ENCODE measurements at places on chromosomes 2 and 18.

- DNase-seq = no peak
Measured at GRCh38 chr2:27070653-27071276, 689 bp downstream of the OST4 start.

DNA sequence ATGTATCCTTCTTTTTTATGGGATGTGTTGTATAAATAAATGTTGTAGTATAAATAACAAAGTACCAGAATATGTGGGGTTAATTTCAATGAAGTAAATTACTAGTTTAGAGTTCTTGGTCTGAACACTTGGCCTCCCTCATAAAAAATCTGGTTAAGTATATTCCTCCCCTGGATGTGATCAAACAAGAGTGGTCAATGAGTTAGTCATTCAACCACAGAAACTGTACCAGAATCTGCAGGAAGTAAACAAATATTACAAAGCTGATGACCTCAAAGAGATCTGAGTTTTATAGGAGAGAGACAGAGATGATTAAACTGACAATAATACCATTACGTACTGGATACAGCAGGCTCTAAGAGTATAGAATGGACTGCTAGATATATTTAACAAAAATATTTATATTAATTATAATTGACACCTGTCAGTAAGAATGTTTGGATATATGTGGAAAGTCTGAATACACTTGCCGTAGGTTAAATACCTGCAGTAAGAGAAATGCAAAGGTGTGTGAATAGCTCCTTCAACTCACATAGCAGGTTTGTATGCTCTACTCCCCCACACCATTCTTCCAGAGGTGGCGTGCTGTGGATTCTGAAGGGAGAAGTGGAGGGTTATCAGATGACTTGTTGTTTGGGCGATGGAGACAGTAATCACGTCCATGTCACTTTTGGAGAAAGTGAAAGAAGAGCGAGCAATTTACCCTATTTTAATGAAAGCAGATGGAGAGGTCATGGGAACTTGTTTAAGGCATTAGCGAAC, 108.3 kb upstream of the LRATD1 start:
- DNase-seq = no peak

DNA sequence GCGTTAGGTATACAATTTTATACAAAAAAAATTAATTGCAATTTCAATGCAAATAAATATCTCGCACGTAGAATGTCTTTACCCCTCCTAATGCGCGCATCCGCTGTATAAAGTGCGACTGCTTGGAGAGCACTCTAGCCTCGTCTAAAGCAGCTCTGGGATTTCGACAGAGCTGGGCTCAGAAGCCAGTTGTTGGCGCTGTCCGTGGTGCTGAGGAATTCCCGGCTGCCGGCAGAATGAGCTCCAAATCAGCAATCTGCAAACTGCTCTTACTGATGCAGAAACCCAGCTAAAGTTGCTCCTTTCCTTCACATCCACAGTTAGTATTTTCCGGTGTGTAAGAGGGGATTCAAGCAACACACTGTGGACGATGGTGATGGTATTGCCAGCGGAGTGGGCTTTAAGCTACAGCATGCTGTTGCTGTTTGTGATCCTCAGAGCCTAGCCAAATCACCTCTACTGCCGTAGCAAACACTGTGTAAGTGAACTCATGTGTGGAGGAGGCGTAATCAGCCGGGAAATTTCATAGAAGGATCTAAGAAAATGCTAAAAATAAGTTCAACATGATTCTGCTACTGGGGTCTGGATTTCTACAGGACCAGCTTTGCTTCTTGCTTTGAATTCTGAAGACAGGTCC, at the start of gene VWC2L:
Gene VWC2L, plus strand, starts transcription at position 137 of the 637 bp plus-strand sequence. CDS start 3,140 bp downstream, outside the sequence.
- DNase-seq = no peak

GRCh38 chr18:61031626-61032025, 301.6 kb upstream of the CDH20 start:
- DNase-seq = no peak

DNA sequence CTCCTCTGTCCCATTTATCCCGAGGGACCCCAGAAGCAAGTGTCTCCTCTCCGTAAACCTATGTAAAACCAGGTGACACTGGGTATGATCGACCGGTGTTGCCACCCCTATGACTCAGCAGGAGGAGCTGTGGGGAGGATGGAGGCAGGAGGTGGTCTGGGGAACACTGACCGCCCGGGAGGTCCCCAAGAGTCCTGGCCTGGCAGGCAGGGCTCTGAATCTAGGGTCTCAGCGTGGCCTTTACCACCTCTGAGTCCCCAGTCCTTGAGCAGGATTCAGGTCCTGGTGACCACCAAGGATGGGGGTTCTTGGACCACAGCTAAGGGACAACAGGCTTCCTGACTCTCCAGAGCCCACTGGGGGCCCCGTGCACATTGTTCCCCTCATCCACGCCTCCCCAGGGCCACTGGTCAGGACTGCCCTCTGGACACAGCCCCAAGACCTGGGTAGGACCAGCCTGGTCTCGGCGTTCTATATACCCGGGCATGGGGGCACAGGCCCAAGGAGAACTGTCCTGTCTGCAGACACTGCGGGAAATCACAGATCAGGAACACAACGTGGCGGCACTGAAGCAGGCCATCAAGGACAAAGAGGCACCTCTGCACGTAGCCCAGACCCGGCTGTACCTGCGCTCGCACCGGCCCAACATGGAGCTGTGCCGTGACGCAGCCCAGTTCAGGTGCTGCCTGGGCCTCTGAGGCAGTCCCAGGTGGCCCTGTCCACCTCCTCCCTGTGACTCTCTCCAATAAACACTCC, 4.0 kb downstream of the TEKT4 start:
- no peak for DNase-seq

DNA sequence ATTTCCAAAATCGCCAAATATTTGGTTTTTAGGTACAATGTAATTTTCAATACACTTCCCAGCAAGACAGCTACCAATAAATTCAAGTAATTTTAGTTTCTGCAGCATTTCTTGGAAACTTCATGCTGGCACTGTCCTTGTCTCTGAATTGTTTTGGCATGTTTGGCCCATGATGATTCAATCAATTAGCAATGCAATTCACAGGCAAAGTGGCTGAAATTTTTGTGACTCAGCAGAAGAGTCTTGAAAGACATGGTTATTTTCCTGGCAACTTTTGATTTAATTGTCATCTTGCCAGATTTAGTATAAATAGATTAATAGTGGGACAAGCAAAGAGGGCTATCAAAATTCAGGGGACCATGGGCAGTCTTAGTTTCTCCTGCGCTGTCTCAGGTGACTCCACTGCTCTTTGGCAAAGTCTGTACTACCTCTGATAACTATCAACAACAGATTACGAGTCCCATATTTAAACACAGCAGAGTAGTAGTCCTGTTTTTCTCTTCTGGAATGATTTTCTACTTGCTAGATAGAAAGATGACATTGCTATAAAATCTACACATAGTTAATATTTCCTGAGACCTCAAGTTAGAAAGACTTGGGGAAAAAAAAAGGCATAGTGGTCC, 88.9 kb upstream of the CYP26B1 start:
- no peak for DNase-seq

DNA sequence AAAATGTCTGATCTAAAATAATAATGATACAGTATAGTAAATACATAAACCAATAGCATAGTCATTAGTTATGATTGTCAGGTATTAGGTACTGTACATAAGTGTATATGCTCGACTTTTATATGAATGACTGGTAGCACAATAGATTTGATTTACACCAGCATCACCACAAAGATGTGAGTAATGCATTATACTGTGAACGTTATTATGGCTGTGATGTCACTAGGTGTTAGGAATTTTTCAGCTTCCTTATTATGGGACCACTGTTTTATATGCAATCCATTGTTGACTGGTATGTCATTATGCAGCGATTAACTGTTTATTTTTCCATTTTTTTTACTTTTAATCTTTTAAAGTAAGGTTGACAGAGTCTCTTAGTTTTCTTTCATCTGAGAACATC, 23.7 kb downstream of the ATP9B start:
- no peak for DNase-seq

DNA sequence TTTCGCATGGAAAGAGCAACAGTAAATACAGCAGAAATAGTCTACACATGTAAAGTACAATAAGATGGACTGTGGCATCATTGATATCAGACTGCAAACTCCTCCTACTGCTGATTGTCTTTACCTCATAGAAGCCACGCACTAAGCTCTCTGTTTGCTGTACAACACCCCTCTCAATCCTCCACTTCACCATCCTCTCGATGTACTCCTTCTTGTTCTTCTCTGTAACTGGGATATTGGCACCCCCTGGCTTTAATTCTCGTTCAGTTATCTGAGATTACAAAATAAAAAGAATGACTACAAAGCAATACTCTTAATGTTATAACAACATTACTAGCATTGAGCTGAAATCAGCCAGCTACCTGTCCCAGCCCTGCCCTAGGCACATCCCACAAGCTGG, 49.3 kb upstream of the STK17B start:
- DNase-seq = no peak

GRCh38 chr2:88187927-88188326, 17.8 kb downstream of the THNSL2 start:
- no peak for DNase-seq

DNA sequence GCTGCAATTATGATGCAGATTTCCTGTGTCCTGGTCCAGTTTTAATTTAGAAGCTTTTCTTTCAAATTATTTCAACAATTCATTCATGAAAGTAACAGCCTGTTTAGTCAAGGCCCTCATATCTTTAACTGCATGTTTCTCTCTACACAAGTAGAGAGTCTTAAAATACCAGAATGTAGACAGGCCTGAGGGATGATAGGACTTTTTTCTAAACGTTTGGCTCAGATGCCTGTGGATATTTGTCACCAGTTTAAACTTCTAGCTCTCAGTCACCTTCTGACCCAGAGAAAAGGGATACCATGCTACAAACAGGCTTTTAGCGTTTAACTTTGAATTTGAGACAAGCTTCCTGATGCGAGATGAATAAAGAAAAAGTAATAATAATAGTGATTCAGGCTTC, 15.7 kb downstream of the COL5A2 start:
- DNase-seq = no peak

DNA sequence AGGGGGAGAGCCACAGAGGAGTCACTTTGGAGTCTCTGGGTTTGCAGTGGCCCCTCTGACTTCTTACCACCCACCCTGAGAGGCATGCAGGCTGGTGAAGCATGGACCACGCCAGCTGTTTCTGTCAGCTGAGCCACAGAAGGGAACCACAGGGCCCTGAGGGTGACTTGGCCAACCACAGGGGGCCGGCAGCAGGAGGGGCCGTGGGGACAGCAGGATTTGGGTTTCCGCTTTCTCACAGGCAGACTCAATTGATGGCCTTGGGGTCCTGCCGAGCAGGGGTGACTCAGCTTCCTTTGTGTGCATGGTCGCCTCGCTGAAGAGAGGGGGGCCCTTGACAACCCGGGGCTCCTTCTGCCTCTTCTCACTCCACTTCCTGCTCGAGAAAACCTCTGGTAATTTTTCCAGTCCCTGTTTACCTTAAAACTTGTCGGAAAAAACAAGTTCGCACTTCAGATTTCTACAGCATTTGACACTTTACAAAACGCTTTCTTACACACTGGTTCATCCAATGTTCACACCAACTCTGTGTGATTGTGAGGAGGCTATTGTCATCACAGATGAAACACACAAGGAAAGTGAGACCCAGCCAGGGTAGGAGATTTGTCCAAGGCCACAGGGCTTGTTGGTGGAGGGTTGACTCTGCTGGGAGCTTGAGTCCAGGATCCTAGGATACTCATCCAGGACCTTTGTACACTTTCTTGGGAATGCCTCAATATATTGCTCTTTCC, 311.2 kb downstream of the LPIN1 start:
- DNase-seq = peak; percentile 31

DNA sequence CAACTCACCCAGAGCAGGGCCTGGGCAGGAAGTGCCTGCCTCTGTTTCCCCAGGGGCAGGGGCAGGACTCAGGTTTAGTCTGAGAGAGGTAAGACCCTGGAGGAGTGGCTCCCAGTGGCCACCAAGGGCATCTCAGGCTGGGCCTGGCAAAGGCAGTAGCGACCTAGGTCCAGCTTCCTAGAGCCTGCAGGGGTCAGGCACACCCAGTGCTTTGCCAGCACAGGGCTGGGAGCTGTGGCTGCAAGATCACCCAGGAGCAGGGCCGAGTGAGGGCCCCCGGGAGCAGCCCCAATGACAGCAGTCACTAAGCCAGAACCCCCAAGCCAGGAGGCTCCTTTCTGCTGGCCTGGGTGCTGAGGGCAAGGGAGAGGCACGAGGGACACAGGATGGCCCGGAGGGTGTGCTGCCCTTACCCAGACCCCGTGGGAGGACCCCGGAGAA, 8.8 kb upstream of the DUSP2 start:
- DNase-seq = no peak

GRCh38 chr2:239399921-239400595, 762 bp downstream of the HDAC4 start:
- no peak for DNase-seq

GRCh38 chr2:33448220-33448899, 28.1 kb upstream of the RASGRP3 start:
- DNase-seq = no peak

DNA sequence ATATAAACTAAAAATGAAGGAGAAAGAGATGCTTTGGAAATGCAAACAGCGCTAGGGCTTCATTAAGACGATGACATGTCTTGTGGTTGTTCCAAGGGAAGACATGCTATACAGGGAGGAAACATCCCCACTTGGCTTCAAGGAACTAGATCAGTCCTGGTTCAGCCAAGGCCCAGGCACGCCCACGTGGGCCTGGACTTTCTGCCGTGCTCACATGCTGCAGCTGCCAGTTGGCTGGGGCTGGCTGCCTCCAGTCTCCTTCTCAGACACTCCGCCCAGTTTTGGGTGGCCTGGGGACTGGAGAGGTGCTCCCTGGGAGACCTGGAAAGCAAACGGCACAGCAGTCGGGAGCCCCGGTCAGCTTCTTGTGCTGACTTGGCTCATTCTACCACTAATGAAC, 109.6 kb downstream of the GLI2 start:
- no peak for DNase-seq

- DNase-seq = no peak
Measured at GRCh38 chr2:95344656-95345055, 47.5 kb downstream of the KCNIP3 start.

- DNase-seq = no peak
Measured at GRCh38 chr2:197088694-197089093, 162.2 kb upstream of the PGAP1 start.

DNA sequence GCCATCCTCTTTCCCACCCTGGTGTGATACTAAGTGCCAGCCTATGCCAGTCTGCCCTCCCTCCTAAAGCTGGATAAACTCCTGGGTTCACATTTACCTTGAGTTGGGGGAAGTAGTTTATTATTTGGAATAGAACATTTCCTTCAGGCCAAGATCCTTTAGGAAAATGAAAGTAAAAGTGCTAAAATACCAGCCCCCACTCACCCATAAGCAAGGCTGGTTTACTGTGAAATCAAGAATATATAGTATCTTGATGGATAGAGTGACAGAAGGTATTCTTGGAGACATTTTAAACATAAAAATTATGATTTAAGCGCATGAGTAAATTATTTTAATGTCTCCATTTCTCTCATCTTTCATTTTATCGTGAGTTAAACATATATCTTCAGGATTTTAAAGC, 27.1 kb downstream of the ZNF532 start:
- no peak for DNase-seq
